Left cardiac atrium (tissue), 4 donors: ENCODE measurements at places on chromosomes 11 and 22.
A peak's percentile ranks its signal among the peaks of the same experiment; 100 is the strongest.

GRCh38 chr11:131671734-131672133 lies 301.3 kb downstream of the NTM start:
- no peak for DNase-seq

GRCh38 chr11:68430801-68431200 lies 29.8 kb upstream of the PPP6R3 start:
- no peak for DNase-seq

GRCh38 chr11:119209186-119209585 lies 3.0 kb downstream of the CBL start:
- no peak for DNase-seq

- no peak for DNase-seq
Measured at GRCh38 chr11:131649856-131650255, 279.4 kb downstream of the NTM start.

GRCh38 chr11:1227551-1228100 lies 4.8 kb downstream of the MUC5B start:
- peak; percentile 10 for DNase-seq

- DNase-seq, result no peak
Measured at GRCh38 chr11:128898580-128899344, 7.6 kb downstream of the KCNJ5 start.

- no peak for DNase-seq
Measured at GRCh38 chr11:70666311-70666710, 268.0 kb downstream of the CTTN start.

GRCh38 chr11:45053736-45054446 lies 92.5 kb upstream of the PRDM11 start:
- no peak for DNase-seq

DNA sequence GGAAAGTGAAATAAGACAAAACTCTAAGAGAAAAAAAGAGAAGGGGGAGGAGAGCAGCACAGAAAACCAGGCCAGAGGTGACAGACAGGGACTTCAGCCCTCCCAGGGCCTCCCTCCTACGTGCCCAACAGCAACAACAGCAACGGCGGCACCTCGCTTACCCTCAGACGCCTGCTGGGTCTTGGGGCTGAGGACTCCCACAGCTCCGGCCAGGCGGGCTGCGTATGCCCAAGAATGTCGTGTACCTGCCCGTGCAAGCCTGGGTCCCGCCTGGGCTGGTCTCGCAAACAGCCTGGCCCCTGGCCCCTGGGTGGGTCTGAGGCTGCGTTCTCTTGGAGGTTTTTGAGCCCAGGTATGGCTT lies 30.5 kb downstream of the ARAP1 start:
- no peak for DNase-seq

GRCh38 chr11:10201343-10201742 lies 92.7 kb downstream of the SBF2 start:
- no peak for DNase-seq

- DNase-seq, result no peak
Measured at GRCh38 chr11:57599381-57599780, 1.9 kb downstream of the SERPING1 start.

DNA sequence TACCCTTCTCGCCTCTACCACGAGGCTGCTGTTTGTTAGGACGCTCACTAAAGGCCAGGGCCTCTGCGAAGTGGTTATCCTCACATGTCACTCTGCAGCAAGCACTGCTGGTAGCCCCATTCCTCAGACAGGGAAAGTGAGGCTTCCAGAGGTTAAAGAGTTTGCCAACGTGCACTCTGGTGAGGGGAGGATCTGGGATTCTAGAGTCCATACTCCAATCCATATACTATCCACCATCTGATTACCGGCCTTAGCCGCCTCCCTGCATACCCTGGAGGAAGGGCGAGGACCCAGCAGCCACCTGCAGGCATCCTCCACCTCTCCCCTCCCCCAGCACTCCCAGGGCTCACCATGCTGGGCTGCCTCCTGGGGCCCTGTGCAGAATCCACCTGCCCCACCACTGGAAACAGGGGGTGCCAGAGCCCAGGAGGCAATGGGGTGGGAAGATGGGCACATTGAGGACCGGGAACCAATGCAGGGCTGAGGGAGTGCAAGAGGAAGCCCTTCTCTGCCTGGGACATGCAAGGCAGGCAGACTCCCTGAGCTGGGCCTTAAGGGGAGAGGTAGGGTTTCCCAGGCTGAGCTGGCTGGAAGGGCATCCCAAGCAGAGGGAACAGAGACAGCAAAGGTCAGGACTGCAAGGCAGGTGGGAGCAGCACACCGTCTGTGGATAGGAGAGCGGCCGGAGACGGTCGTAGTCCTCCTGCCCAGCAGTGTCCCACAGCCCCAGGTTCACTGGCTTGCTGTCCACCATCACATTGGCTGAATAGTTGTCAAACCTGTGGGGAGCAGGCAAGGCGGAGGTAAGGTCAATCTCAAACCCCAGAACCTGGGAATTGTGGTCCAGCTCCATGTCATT lies 11.7 kb downstream of the RAC2 start:
- no peak for DNase-seq

DNA sequence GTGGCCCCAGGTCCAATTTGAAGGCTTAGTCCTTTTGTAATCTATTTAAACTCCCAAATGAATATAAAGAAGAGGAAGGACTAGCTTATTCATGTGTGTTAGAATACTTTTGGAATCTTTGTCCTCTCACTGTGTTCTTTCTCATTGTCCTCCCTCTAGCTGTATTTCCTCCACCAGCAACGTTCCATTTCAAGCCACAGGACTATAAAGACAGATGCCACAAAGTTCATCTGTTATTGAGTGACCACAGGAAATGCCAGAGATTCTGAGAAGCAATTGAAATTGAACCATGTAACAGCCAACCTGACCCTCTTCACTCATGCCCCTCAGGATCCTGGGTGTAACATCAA lies 336.6 kb upstream of the API5 start:
- no peak for DNase-seq

DNA sequence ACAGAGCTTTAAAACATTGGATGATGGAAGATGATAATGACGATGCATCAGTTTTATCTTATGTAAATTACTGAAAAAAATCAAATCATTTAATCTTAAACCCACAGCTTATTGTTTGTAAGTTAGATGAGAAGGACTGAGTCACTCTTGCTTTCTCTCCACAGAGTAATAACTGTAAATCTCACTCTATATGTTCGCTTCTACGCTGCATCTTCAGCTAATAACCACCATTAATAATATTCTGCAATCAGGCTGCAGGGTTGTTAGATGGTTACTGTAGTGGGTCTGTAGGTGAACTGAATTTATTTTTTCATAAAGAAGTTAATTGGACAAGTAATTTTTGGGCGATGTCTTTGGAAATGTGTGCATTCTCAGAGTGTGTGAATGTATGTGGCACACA lies 260.0 kb downstream of the FAT3 start:
- no peak for DNase-seq

GRCh38 chr11:114001416-114001815 lies 26.5 kb downstream of the HTR3A start:
- DNase-seq, result no peak

- no peak for DNase-seq
Measured at GRCh38 chr22:44312766-44313165, at the start of gene SHISAL1. TSS of gene SHISAL1 (minus strand) at chr22:44312951. CDS start at chr22:44300945, 12,006 bp downstream.

DNA sequence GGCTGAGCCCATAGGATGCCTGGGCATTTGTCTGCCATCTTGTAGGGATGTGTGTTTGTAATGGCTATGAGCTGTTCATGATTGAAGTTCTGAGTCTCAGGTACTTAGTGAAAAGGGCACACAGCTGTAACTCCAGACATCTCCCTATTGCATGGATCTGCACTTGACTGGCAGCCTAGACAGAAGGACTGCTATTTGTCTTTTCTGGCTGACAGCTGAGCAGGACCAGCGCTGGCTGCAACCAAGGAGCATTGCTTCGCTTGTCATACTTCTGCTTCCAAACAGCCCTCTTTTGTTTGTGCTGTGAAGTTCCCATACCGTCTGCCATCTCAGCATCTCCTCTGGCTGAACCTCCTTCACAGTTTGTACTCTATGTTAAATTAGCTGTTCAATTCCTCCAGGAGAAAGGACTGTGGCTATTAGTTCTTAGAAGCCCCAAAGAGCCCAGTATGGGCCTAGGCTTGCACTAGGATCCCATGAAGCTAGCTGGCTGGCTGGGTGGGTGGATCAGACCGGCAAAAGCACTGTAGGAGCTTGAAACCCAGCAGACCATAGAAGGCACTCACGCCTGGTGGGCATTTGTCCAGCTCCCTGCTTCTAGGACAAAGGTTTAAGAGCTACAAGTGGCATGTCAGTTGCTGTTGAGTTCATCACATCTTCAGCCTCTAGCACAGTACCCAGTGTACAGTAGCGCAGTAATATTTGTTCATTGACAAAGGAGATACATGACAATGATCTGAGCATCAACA lies 20.4 kb downstream of the HIRA start:
- no peak for DNase-seq

- no peak for DNase-seq
Measured at GRCh38 chr22:17228725-17229126, 9.5 kb upstream of the ADA2 start.

DNA sequence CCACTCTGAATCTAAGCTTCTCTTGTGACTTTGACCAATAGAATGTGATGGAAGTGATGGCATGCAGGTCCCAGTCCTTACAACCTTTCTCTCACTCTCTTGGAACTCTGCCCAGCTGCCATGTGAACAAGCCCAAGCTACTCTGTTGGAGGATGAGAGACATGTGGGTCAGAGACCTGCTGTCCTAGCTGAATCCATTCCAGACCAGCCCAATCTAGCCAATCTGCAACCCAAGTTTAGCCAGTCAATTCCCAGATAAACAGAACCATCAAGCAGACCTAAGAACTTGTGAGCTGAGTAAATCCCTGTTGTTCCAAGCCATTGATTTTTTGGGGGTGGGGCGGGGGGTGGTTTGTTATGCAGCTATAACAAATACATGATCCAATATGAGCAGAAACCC lies 69.2 kb upstream of the GRK3 start:
- no peak for DNase-seq

DNA sequence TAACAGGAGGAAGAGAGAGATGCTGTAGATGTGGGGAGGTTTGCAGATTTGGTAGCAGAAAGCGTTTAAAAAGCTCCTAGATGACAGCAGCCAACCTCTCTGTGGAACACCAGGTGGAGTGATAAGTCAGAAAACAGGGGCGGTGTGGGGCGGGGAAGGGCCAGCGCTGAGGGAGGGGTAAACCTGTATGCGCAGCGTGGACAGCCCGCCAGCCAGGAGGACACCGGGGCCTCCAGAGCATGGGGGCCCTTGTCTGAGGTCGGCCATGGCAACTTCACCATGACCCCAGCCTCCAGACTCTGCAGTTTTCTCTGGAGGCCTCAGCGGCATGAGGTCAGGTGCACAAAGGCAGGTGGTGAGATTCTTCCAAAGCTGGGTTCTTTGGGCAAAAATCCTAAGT lies 423.7 kb downstream of the BRD1 start:
- DNase-seq, result no peak

- DNase-seq, result no peak
Measured at GRCh38 chr11:88359541-88359940, 22.0 kb upstream of the CTSC start.

DNA sequence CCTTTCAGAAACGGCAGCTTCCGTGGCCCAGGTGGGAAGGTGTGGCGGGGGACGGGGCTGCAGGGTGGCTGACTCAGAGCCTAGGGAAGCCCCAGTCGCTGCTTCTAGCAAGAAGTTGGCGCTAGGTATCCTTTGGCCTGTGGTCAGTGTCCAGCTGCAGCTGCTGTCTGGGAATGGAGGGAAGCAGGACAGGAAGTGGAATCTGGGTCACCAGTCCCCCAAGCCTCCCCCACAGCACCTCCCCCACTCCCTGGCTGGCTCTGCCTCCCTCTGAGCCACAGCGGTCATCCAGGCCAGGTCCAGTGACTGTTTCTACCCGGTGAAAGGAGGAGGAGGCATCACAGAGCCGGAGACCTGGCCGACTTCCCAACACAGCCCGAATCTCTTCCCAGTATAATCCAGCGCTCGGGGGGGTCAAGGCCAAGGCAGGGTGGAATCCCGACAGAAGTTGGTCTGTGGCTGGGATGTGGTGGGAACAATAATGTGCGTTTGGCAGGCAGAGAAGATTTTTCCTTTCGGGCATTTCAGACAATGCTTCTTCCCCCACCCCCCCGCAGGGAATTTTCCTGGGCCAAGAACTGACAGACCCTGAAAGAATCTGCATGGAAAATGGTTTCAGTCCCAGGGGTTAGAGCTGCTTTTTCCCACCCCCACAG lies 45.1 kb downstream of the C11orf96 start:
- DNase-seq, result peak; percentile 94

DNA sequence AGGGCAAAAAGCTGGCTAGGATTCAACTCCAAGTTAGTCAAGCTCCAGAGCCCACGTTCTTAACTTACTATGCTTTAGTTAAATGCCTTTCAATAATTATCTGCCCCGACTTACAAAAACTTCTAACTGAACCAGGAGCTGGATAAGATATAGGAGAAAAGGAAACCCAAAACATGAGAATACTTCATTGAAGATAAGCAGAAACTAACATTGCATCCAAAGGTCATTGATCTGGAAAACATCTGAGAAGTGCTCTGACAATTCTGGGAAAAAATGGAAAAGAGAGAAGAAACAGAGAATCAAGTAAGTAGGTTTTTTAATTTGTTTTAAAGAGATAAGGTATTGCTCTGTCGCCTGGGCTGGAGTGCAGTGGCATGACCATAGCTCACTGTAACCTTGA lies 27.2 kb downstream of the ACAT1 start:
- no peak for DNase-seq

DNA sequence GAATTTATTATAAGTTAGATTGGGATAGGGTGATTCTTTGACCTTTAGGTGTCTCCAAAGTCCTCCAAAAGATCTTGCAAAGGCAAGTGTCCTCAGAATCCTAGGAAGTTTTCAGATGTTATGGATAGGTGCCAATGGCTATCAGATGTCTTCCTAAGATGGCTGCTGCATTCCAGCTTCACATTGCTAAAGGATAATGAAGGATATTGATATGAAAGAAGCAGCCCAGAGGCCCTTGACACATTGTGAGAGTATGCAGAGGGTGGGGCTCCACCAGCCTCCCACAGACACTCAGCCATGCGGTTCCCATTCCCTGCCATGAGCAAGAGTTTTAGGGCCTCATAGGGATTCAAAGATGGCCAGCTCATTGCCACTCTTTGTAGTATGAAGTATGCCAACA lies 22.3 kb upstream of the GLYATL2 start:
- no peak for DNase-seq

- DNase-seq, result no peak
Measured at GRCh38 chr11:35318977-35319925, 100.1 kb downstream of the SLC1A2 start.
